Stimulated activated CD4-positive, alpha-beta T cell treated with anti-CD3 and anti-CD28 coated beads, Interleukin-1b, Interleukin-23, amount 100 ng/mL, for 1 hour (primary cell): ENCODE measurements at places on chromosomes 5 and 9.

DNA sequence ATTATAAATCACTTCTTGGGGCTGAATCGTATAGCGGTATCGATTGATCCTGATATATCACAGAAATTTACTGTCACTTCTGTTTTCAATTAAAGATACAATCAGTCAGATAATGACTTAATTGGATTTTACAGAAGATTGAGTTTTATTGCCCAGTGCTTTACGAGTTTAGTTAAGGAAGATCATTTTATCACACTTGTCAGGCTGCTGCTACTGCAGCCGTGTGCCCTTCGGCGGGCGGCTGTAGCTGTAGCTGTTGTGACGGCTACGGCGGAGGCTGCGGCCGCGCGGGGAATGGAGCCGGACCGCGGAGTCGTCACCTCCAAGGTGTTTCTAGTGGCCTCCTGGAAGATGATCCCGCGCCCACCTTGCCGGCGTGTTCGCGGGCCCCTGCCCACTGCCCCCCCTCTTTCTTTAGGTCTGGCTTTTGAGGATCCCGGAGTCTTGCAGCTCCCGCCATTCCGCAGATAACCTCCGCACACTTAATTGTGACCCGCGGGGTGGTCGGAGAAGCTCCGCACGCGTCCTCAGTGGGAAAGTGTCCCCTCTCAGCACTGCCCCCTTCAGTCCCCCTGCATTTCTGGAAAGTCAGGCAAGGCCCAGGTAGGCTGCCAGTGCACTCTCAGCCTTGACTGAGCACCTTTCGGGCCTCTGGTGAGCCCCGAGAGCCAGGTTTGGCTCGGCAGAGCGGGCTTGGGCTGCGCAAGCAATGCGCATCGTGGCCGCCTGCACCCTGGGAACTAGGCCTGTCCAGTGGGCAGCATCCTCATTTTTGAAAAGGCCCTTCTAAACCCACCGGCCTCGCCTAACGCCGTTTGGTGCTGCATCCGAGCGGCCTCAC, 6.9 kb upstream of the DMRT3 start:
- no peak for DNase-seq

- no peak for DNase-seq
Observed at GRCh38 chr5:107574287-107574686, 96.5 kb downstream of the EFNA5 start.

DNA sequence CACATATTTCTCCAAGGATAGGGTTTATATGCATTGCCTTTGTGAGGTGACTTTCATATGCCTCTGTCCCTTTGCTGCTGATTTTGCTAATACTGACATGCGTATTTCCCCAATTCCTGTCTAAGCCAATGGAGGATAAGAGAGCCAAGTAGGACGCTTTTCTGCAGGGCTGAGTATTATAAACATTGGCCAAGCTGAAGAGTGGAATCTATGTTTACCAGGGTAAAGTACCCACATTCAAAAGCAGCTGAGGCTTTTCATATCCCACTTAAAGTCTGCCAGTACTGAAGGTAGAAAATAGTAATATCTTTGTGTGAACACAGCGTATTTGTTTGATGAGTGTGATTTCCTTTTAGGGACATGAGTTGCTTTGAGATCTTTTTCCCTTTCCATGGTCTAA, 128.8 kb upstream of the GPR151 start:
- no peak for DNase-seq

GRCh38 chr5:2570586-2570985, 180.9 kb downstream of the IRX2 start:
- no peak for DNase-seq

GRCh38 chr9:109192732-109193361, 25.8 kb upstream of the FRRS1L start:
- no peak for DNase-seq

GRCh38 chr5:40378396-40379177, 301.1 kb upstream of the PTGER4 start:
- DNase-seq = no peak

DNA sequence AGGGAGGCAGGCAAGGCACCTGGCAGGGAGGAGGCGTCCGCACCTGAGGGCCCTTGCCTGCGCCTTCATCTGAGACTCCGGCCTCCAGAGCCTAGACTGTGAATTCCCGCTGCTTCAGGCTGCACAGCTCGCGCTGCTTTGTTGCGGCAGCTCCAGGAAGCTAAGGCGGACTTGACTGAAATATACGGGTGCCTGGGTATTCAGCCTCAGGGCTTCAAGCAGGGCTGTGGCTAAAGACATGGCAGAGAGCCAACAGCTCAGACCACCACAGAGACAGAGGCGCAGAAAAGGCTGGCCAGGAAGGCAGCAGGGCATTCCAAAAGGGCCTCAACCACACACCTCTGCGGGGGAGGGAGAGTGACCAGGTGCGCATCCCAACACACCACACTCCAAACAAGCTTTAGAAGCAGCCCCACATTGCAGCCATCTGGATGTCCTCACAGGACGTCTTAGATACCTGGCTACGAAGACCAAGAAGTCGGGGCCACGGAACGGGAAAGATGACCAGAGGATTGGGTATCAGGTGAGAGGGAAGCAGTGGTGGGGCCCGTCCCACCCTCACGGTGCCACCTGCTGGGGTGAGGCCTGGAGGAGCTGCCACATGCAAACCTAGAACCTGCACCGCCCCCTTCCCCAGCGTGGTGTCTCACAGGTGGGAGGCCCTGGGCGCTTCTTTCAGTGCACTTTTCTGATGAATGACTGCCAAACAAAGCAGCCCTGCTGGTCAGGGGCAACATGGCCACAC, 1.7 kb upstream of the DPH7 start:
- DNase-seq = no peak

GRCh38 chr5:107378218-107378899, 292.4 kb downstream of the EFNA5 start:
- no peak for DNase-seq
